CD4-positive, alpha-beta T cell treated with Interferon alpha-2 for 1 hour (primary cell): ENCODE measurements at places on chromosomes 7 and 10.

DNA sequence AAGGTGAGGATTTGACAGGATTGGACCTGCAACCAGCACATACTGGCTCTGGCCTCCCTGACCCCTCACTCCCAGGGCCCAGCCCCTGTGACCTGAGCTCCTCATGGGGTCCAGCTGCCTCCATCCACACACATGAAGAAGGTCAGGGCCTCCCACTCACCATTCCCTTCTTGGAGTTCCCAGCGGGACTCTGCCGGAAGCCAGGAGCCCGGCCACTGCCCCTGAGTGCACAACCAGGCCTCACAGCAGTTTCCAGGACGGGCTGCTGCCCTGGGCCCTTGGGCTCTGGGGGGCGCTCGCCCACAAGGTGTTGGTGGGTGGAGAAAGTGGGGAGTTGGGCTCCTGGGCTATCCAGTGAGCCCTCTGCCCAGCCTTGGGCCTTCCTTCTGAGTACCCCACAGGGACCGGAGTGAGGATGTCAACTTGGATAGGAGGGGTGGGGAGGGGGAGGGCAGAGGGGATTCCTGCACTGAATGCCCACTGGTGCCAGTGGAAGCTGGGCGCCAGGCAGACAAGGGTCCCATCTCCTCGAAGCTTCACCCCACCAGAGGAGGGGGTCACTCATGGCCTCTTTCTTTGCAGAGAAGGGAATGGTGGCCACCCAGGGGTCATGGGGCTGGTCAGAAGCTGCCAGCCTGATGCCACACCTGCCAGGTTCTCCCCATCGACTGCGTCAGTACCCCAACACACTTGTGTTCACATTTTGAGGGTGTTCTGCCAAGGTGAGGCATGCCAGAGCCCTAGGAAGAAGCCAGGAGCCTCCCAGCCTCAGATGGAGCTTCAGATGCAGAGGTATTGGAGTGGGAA lies 115.3 kb downstream of the PTPN20 start:
- no peak for DNase-seq

DNA sequence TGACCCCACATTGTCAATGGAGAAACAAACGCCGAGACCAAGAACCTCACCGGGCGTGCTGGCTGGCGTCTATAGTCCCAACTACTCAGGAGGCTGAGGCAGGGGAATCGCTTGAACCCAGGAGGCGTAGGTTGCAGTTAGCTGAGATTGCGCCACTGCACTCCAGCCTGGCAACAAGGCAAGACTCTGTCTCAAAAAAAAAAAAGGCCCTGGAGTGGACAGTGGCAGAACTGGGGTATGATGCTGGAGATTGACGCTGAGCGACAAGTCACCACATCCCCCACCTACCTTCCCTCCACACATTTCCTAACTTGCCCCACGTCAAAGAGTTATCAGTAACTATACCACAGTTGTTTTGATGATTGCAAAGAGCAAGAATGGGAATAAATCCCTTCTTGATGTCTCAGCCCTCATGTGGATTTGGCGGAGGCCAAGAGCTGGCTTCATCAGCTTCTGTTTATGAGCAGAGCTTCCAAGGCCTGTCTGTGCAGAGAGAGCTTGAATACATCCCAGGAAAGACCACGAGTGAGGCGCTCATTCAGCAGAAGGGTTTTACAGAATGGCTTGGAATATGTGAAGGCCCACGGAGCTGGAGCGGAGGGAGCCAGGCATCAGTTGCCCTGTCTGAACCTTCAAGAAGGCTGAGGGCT lies 28.0 kb upstream of the TNS3 start:
- DNase-seq, result no peak

GRCh38 chr7:44385434-44386138 lies 60.2 kb upstream of the CAMK2B start:
- DNase-seq, result no peak

DNA sequence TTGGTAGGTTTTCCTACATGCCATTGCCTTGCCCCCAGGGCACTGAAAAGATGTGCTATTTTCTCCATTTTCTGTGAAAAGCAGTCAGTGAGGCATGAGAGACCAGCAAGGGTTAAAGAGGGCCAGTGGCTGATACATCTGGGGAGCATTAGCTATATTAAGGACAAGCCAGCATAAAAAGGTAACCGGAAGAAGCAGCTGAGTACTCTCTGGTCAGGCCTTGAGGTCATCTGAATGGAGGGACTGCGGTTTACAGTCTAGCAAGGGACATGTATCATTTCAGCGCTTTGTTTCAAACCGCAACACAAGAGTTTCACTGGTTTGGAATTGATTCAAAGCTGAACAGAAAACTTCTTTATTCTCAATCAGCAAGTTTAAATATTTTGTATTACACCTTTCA lies 120.4 kb downstream of the EPDR1 start:
- no peak for DNase-seq

- no peak for DNase-seq
Measured at GRCh38 chr10:78527296-78527695, 493.6 kb downstream of the RPS24 start.

- no peak for DNase-seq
Measured at GRCh38 chr7:27103489-27104226, 1.2 kb upstream of the HOXA2 start.

DNA sequence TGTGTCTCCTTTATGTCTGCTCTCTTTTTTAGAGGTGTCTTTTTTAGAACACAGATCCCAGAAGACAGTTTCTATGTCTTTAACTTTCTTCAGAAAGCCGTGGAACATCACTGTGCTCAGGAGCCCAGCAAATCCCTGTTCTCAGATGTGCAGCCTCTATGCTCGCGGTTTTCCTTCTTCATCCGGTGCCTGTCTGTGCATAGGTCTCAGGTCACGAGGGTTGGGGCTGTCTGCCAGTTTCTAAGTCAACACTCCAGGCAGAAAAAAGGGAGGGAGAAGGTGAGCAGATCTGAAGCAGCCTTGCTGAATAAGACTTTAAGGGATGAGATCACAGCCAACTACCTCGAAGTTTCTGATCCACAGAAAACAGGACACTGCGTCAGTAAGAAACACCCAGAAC lies 68.5 kb downstream of the CRTAC1 start:
- DNase-seq, result no peak

DNA sequence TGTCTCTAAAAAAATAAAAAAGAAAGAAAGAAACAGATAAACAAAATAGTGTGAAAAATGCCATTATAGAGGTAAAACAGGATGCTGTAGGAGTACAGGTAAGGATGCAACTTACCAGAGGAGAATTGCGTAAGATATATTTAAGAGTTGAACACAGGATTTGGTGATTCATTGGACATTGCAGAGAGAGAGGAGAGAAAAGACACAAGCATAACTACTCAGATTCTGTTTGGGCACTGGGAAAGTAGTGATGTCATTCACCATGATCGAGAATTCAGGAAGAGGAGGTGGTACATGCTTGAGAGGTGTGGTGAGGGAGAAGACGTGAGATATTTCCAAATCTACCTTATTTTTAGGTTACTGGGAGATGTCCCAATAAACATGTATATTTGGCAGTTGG lies 97.6 kb downstream of the AASS start:
- DNase-seq, result no peak

- peak; percentile 12 for DNase-seq
Measured at GRCh38 chr7:91089382-91089963, 174.8 kb upstream of the FZD1 start.

- no peak for DNase-seq
Measured at GRCh38 chr10:36491926-36492325, 633.5 kb upstream of the ANKRD30A start.

DNA sequence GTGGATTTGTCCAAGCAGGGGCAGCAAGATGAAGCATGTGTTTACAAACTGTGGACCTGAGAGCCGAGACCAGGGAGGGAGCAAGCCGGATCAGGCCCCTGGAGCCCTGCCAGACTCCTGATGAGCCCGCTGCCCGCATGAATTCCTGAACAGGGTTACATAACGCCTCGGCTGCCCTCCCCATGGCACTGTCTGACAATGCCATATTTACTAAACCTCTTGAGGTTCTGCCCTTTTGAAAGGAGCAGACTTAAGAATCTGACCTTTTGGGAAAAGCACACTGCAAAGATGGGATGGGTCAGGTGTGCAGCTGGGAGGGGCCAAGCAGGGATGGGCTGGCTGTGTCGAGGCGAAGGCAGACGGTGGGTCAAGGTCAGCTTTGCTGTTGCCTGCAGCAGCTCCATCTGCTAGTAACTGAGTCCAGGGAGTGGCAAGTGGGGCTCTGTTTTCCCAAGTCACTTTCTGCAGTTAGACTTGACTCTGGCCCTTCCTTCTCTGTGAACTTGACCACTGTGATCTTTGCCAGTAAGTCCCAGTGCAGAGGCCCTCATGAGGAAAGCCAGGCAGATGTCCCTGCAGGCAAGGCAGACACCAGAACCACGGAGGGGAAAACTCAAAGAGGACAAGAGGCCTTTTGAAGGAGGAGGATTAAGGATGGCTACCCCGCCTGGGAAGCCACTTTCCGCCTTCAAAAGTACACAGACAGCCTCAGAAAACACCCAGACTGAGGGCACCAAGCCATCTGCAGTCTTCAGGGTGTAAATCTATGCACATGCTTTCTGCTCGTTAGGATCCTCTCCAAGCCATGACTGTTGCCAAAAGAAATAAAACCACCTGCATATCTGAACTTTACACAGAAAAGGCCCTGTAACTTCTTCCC lies 175.8 kb downstream of the TNS3 start:
- DNase-seq, result no peak

- DNase-seq, result no peak
Measured at GRCh38 chr7:84547331-84547730, 352.7 kb upstream of the SEMA3A start.

DNA sequence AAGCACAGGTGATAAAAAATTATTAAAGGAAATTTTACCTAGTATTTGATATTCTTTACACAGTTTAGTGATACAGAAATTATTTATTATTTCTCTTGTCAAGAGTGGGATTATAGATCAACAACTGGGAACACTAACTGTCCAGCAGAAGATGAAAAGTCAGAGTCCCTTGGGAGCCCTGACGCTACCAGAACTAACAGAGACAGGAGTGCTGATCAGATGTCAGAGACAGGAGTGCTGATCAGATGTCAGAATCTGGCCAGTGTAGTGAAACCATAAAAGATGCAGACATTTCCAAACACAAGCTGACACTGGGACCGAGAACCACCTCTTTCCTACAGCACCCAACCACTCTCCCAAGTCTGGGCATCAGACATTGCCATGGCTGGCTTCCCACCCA lies 828.2 kb downstream of the TNS3 start:
- no peak for DNase-seq

GRCh38 chr10:30185916-30186315 lies 126.5 kb upstream of the JCAD start:
- no peak for DNase-seq

DNA sequence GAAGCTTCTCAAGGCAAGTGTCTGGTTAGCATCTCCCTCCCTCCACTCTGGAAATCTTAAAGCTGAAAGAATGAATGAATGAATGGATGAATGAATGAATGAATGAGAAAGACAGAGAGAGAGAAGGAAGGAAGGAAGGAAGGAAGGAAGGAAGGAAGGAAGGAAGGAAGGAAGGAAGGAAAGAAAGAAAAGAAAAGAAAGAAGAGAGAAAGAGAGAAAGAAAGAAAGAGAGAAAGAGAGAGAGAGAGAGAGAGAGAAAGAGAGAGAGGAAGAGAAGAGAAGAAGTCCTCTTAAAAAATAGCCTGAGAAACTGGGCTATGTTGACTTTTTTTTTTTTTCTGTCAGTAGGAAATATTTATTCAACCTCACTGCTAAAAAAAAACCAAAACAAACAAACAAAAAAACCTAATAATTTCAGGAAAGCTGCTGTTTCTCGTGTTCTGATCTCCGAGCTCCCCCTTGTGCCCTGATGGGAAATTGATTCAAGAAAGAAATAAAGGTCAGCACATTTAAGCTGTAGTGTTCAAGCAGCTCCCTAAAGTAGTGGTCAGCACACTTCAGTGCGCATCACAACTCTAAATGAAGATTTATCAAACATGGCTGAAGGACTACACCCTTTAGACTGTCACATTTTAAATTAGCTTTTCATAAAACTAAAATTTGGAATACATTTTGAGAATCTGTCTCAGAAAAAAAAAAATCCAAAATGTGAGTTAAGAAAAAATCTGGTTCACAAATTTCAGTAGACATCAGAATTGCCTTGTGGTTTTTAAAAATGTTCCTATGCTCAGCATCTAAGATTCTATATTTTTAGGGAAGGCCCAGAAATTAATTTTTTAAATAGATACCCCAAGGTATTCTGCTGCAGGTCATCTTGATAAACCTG lies 154.3 kb downstream of the ELAPOR2 start:
- DNase-seq, result no peak

DNA sequence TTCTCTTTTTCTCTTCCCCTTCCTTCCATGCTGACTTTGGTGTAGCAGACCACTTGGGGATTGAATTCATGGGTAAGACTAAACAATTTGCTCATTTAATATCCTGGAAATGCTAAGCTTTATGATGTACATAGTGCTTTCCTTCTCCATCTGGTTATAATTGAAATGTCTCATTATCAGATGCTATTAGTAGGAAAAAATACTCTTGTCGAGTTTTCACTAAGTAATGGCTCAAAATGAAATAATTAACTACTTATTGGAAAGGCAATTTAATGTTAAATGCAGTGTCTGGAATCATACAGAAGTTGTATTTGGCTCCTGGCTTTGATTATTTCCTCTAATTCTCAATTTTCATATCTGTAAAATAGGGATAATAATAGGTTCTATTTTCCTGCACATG lies 990.4 kb downstream of the NRG3 start:
- no peak for DNase-seq

DNA sequence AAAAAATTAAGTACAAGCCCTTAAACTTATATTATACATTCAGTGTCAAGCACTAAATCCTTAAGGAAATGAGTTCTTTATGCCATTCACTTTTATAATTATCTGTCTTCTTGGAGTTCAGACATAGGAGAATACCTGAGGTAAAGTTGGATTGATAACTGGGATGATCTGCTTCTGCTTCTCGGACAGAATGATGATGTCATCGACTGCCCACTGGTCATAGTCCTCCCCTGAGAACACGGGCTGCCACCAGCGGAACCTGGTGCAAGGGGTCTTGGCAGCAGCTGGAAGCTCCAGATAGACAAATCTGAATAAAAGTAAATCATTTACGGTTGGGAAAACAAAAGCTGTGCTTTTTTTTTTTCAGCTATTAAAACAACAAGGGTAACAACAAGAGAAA lies 148.2 kb upstream of the SLC26A5 start:
- no peak for DNase-seq

GRCh38 chr7:78473021-78473420 lies 674.4 kb downstream of the PHTF2 start:
- DNase-seq, result no peak

GRCh38 chr7:151393031-151393977 lies 16.5 kb downstream of the WDR86 start:
- no peak for DNase-seq

- DNase-seq, result no peak
Measured at GRCh38 chr10:12600652-12601051, 251.3 kb downstream of the CAMK1D start.

- DNase-seq, result no peak
Measured at GRCh38 chr7:20128001-20128400, 89.2 kb downstream of the MACC1 start.

- DNase-seq, result peak; percentile 72
Measured at GRCh38 chr7:20199015-20199737, 18.0 kb downstream of the MACC1 start.

- DNase-seq, result no peak
Measured at GRCh38 chr10:70694418-70695141, 22.3 kb downstream of the ADAMTS14 start.

- DNase-seq, result no peak
Measured at GRCh38 chr7:128247640-128248194, 6.6 kb downstream of the LEP start.
